ENCODE measurements at places on chromosomes 3 and 15. TPM values are rescaled to one million over a fixed set of nuclear protein-coding genes. Genes with fewer than 3 reads are reported as not detected.

The PROS1 gene
- 52.6 TPM for total RNA-seq

GRCh38 chr3:128730471-128730870, 4.5 kb downstream of the RAB7A start:
- DNase-seq: no peak

GRCh38 chr3:150330872-150331271, 77.2 kb upstream of the TSC22D2 start:
- no peak for DNase-seq

GRCh38 chr15:80423215-80423614, 19.0 kb downstream of the ARNT2 start:
- DNase-seq: no peak

DNA sequence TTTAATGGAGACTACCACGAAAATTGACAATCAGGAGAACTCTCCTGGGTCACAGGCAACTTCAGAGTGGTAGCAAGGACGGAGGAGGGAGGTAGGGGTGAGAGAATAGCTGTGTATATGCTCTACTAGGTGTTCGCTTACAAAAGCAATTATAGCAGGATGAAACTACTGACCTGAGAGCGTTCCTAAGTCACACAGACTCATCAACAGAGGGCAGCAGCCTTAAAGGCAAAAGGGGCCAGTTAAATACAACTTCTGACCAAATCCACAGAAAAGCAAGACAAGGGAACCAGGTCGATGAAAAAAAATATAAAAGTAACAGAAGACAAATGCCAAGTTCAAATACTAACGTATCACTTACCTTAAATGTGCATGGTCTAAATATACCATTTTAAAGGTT, 894.6 kb downstream of the PLOD2 start:
- no peak for DNase-seq

Data from upper lobe of left lung (tissue), 6 donors.